ENCODE measurements at places on chromosomes 12 and 14.

- DNase-seq: no peak
Measured at GRCh38 chr14:66038618-66039017, 447.6 kb upstream of the CCDC196 start.

- no peak for DNase-seq
Measured at GRCh38 chr12:49133014-49133413, 1.8 kb upstream of the TUBA1B start.

- no peak for DNase-seq
Measured at GRCh38 chr12:43237238-43237879, 314.6 kb downstream of the ADAMTS20 start.

- DNase-seq: no peak
Measured at GRCh38 chr14:63795532-63795931, 57.3 kb upstream of the SYNE2 start.

DNA sequence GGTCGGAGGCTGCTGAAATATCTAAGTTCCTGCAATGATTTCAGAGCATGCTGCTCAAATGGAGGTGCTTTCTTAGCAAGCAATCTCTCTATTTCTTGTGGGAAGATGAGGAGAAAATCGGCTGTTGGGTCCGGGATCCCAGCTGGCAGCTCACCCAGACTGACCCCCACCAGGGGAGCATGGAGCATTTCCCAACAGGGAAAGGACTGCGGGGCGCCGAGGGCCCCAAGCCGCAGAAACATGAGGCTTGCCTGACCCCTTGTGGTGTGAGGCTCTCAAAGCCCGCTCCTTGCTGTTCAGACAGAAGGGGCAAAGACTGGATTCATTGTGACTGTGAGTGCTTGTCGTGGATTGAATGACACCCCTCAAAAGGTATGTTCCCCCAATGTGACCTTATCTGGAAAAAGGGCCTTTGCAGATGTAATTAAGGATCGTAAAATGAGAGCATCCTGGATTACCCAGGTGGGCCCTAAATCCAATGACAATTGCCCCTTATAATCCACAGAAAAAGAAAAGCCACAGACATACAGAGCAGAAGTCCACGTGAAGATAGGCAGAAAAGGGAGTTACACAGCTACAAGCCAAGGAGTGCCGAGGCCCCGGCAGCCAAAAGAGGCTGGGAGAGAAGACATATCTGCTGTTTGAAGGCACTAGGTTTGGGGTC, 116.3 kb upstream of the VASH1 start:
- DNase-seq: no peak

DNA sequence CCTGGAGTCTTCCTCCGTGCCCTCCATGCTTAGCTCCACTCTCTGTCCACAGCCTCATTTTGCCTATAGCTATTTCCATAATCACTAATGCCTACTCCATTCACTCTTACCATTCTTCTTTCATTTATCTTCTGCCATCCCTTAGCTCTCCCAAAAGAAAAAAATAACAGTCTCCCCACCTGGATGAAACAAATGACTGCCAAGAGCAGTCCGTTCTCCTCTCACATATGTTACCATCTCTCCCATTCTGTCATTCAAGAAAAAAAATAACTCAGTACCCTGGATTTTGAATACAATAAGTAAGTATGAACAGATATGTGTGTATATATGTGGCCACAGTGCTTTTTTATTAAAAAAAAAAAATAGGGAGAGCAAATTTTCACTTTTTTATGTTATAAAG, 13.2 kb downstream of the DUSP16 start:
- no peak for DNase-seq

- no peak for DNase-seq
Measured at GRCh38 chr12:110848314-110848923, 1.6 kb downstream of the CCDC63 start.

- no peak for DNase-seq
Measured at GRCh38 chr12:73421832-73422231, 1115.8 kb upstream of the ATXN7L3B start.

DNA sequence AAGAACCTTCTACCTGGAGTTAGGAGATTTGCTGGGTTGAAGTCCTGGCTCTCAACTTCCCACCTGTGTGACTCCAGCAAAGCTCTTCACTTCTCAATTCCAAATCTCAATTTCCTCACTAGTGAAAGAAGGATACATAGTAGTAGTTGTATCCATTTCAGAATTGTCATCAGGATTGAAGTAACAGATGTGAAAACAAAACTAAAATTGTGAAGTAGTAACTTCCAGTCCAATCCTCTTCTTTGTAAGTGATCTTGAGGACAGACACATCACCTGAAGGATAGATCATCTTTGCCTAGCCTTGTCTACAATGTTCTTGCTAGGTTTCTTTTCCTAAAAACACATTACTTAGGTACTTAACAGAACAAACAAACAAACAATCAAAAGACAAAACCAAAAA, 1.2 kb upstream of the LRRK2 start:
- DNase-seq: no peak

DNA sequence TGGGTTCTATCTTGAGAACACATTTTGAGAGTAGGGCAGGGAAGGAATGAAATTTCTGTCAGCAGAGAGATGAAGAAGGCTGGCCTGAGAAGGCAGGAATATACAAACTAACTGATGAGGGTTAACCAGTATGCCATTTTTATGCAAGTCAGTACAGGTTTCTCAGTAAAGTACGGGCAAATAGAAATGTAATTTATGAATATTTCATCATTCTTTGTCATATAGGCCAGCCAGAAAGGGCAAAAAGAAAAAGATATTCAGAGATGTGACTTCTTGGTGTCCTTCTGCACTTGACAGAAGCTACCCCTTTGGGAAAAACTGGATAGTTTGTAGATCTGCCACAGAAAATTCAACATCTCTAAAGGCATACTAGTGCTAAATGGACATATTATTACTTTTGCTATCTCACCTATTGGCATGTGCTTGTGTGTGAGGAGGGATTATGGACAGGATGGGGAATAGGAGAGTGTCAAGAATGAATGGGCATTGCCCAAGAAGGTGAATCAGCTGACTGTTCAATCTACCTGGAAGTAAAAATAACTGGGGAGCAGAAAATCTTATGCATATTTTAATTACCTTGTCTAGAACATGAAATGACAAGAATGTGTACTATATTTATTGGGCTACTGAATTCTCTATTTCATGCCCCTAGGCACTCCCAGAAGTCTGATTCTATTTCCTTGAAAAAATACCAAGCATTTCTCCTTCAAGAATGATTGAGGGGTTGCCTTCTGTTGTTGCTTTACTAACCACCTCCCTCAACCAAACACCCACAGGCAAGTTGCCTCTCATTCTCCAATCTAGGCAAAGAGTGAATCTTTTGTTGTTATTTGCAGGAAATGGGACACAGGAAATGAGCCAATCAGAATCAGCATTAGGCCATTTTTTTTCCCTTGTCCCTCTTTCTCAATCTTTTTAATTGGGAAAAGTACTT, 175.1 kb upstream of the SLC38A2 start:
- no peak for DNase-seq

GRCh38 chr14:106619606-106620005, 1093.2 kb downstream of the TMEM121 start:
- no peak for DNase-seq

DNA sequence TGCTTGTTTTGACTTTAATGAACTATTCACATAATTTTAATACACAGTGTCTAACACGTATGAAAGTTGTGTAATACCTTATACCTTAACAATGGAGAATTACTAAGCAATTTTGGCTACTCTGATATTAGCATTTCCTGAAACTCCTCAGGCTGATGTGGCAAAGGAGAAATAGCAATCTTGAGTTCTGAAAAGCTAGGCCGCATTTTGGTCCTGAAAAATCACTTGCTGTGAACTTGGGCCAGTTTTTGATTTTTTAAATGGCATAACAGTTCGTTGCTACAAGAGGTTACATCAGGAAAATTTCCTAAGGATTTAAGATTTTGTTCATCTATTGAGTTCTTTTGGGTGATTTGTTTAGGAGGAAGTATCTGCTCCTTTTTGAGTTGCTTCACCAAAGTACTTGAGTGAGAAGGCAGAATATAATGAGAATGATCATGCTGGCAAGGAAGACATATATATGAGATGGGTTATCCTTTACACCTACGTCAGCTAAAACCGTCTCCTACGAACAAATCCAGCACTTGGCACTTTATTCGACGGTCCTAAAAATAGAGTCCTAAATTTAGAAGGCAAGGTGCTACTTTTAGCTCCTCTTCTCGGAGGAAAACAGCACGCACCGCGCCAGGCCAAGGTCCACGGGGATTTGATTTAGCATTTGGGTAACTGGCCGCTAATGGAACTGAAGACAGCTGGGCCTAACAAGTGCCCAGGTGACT, 32.2 kb downstream of the MIA2 start:
- DNase-seq: no peak

DNA sequence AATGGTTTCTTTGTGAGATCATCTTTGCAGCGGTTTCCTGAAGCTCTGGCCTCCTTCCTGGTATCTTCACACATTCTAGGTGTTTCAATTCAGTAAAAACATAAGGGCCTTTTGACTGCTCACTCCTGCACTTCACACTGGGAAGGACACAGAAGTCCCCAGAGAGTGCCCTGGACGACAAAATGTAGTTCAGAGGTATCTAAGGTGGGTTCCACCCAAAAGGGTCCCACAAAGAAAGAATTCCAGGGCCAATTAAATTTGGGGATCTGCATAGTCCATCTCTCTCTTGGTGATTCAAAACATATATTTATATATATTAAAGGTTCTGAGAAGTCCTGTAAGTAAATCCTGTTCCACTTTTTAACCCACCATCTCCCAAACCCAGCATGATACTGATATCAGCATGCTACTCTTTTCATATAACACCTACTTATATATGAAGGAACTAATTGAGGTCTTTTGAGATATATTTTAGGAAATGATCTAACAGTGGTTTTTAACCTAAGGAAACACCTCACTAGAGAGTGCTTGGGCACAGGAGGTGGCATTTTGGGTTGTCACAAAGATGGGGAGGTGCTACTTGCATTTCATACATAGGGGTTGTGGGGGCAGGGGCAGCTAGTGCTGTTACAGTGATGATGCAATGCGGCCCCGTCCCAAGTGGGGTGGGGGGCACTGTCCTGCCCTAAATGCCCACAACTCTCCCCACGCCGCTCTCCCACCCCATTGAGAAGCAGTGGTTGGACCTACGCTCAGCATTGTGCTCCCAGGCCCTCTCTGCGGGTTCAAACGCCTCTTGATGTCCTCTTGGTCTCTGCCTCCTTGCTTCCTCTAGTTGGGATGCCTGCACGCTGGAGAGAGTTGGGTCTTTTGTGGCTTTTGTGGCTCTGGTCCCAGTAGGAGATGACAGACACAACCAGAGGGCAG, 109.4 kb downstream of the ARF6 start:
- DNase-seq: peak; percentile 85

GRCh38 chr12:130591736-130592135, 124.4 kb downstream of the RIMBP2 start:
- no peak for DNase-seq

GRCh38 chr12:95136598-95136997, 63.2 kb upstream of the NR2C1 start:
- DNase-seq: no peak

GRCh38 chr14:104723651-104724406, at the start of gene ADSS1:
ADSS1 (plus strand) TSS chr14:104724229; CDS start chr14:104724271, 42 bp downstream.
- peak; percentile 55 for DNase-seq

DNA sequence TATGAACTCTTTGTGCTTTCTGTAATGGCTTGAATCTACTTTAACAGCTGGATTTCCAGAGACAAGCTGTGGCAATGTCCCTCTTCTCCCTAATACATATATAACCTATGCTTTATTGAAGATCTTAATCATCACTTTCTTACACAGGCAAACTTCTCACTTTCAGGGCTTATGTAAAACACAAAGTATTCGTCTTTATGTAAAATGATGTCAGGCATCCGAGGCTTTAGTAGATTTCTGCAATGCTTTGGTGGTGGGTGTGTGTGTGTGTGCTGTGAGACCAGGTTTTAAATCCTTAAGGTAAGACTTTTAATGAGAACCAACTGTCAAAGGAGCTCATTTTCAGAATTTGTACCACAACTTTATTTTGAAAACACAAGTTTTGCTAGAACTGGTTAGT, 70.0 kb upstream of the HMGA2 start:
- DNase-seq: no peak

DNA sequence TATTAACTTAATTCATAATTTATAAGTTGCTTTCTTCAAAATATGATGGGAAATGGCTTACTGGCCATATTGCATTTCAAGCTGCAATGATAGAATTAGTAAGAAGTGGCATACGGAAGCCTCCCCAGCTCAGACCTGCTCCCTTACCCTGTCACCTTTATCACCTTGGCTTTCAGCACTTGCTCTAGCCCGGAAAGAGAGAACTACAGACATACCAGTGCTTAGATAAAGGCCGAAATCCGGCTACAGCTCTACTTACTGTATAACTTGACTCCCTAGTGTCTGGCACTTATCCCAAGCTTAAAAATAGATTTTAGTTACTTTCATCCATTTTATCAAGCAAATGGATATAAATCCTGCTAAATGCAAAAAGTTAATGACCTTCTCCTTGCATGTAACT, 42.5 kb downstream of the PKP2 start:
- DNase-seq: no peak

GRCh38 chr14:38527502-38527878, 271.6 kb upstream of the CLEC14A start:
- no peak for DNase-seq

Data from central memory CD4-positive, alpha-beta T cell (primary cell).